ENCODE measurements at places on chromosomes 16 and 17. TPM values are rescaled to one million over a fixed set of nuclear protein-coding genes. Genes with fewer than 3 reads are reported as not detected.

DNA sequence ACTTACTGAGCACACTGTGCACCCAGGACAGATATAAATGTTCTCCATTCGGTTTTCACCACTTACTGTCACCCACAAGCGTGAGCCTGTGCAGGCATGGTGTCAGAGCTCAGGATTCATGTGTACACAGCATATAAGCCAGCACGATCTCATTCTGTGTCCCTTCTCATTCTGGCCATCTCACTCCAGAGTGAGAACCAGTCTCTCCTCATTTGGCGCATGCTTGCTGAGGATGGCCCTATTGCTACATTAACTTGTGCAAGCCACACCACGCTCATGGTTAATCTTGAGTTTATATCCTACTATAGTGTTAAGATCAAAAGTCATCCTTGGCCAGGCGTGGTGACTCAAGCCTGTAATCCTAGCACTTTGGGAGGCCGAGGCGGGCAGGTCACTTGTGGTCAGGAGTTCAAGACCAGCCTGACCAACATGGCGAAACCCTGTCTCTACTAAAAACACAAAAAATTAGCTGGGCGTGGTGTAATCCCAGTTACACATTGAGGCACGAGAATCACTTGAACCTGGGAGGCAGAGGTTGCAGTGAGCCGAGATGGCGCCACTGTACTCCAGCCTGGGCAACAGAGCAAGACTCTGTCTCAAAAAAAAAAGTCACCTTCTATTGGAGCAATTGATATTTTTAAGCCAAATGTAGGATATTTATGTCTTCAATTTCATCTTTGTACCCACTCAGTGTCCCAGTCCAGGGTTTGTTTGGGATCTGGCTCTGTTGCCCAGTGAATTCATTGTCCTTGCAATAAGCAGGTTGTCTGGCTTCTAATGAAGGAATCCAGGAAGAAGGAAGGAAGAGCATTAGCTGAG, 20.9 kb downstream of the SOCS1 start:
- DNase-seq, result no peak

DNA sequence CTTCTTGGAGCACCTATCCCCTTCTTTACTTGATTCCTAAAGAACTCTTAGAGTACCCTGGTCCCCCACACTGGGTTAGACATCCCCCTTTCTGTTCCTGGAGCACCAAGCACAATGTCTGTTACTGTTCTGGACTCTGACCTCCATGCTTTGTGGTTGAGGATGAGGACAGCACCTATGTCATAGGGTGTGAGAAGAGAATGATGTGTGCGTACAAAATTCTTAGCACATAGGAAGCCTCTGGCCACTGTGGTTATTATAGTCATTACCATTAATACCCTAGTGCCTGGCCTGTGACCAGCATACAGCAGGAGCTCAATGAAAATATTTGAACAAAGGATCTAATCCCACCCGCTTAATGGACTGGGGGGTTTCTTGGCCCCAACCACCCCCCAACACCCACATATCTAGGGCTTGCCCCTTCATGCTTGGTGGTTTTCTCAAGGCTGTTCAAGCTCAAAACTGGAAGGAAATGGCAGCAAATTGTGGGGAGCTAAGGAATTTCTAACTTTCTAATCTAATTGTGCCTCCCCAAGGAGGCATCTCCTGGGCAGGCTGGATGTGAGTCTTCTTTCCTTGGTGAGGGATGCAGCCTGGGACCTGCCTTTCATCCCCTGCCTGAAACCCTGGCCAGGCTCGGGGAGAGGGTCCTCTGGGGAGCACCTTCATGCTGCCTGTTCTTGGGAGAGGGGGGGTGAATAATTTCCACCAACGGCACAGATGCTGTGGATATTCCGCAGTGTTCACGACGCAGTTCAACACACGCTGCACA, 1.5 kb upstream of the CMIP start:
- DNase-seq, result no peak

INO80E gene
- polyA plus RNA-seq, result 24.0 TPM

DNA sequence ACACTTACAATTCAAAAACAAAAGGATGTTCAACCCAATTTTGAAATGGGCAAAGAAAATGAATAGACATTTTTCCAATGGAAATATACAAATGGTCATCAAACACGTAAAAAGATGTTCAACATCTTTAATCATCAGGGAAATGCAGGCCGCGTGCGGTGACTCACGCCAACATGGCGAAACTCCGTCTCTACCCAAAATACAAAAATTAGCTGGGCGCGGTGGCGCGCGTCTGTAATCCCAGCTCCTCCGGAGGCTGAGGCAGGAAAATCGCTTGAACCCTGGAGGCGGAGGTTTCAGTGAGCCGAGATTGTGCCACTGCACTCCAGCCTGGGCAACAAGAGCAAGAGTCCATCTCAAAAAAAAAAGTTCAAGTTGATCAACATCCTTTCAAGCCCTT, 1.8 kb upstream of the CLUAP1 start:
- DNase-seq, result no peak

DNA sequence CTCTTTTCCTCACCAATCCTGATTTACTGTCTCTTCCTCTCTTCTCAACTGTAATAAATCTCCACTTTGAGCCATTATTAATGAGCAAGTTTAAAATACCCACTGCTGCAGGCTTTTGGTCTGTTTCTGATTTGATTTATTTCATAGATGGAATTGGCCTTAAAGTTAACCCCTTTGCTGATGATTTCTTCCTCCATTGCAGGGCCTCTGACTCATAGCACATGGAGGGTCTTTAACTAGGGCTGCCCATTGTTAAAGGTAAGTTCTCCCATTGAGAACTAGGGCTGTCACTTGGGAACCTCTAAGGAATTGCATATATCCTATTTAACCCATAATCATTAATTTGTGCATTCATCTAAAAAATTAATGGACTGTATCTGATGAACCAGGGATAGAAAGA, 221.2 kb downstream of the CA10 start:
- no peak for DNase-seq

Data from muscle of arm (tissue), 14 donors.